ENCODE measurements at places on chromosomes 5 and 9. TPM values are rescaled to one million over a fixed set of nuclear protein-coding genes. Genes with fewer than 3 reads are reported as not detected.

GDNF gene
- total RNA-seq, result 1.9 TPM

CDKN2A gene
- total RNA-seq, result 0.96 TPM

- DNase-seq, result no peak
Observed at GRCh38 chr9:10055886-10056395, 556.9 kb downstream of the PTPRD start.

EQTN gene
- total RNA-seq, result not detected

NIM1K gene
- total RNA-seq, result 1.2 TPM

GOLGA1 gene
- total RNA-seq, result 12.3 TPM

PCDHGA7 gene
- 7.0 TPM for total RNA-seq

DNA sequence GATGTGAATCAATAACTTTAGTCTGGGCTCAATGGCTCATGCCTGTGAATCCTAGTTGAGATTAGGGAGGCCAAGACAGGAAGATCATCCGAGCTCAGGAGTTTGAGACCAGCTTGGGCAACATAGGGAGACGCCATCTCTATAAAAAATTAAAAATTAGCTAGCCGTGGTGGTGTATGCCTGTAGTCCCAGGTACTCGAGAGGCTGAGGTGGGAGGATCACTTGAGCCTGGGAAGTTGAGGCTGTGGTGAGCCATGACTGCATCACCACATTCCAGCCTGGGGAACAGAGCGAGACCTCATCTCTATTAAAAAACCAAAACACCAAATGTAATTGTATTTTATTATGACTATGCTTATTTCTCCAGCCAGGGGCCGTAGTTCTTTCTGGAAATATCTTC lies 69.6 kb upstream of the NR5A1 start:
- DNase-seq, result no peak

- peak; percentile 61 for DNase-seq
Observed at GRCh38 chr5:177098470-177099141, 11.9 kb downstream of the FGFR4 start.

- peak; percentile 48 for DNase-seq
Observed at GRCh38 chr9:89677702-89678395, 73.0 kb downstream of the GADD45G start.

GARIN3 gene
- not detected for total RNA-seq

C8G gene
- total RNA-seq, result not detected

FIBCD1 gene
- 1.9 TPM for total RNA-seq

REEP2 gene
- 1.4 TPM for total RNA-seq

GRCh38 chr5:153400931-153401330 lies 89.5 kb upstream of the GRIA1 start:
- no peak for DNase-seq

MAT2B gene
- total RNA-seq, result 84.7 TPM

DNA sequence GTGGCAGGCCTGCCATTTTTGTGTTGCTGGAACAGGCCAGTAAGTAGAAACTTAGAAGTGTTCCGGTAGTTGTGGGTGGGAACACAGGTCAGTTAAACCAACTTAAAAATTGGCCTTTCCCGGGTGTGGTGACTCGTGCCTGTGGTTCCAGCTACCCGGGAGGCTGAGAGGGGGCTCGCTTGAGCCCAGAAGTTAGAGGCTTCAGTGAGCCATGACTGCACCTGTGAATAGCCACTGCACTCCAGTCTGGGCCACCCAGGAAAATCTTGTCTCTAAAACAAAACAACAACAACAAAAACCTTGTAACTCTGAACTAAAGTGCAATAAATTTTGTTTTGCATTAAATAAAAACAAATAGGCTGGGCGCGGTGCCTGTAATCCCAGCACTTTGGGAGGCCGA lies 1.4 kb upstream of the NHP2 start:
- no peak for DNase-seq

DMRT2 gene
- total RNA-seq, result 1.7 TPM

DNA sequence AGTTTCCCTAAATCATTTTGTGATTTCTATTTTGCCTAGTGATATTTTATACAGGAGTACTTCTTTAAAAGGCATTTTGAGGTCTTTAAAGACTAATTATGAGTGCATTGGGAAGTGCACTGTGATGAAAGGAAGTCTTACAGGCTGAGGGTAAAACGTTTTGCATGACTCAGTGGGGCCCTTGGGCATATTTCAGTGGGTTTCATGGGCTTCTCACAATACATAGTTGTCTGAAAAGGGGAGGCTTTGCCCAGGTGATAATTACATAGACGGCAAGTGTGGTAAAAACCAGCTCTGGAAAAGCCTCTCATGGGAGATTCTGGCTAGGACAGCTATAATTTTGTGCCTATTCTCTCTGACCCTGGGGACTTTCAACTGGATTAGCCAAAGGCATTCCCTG lies 387.2 kb downstream of the ARHGEF28 start:
- no peak for DNase-seq

- DNase-seq, result no peak
Observed at GRCh38 chr5:120655828-120656435, 191.8 kb downstream of the PRR16 start.

DNA sequence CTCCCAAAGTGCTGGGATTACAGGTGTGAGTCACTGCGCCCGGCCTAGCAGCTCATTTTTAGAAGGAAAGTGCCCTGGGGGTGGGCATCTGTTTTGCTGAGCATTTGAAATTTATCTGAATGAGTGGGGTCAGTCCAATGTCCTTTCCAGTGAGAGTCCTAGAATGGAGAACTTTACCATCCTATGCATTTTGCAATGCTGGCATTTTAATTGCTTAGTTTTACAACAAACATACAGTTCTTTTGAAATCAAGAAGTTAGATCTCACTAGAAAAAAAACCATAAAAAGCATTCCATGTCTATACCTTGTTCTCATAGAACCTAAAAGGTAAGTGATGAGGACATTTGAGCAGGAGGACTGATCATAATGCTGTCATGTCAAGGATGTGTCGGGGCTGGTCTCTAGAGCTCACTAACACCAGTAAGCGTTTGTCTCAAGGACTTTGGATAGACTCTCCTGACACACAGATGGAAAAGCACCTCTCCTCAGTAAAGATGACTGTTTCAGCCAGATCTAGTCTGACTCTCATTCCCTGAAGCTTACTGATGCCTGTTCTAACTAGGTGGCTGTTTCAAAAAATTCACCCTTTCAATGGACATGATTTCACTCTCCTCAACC lies 83.9 kb downstream of the DCP2 start:
- DNase-seq, result no peak

- DNase-seq, result no peak
Observed at GRCh38 chr5:67515020-67515689, 318.6 kb upstream of the CD180 start.

- peak; percentile 11 for DNase-seq
Observed at GRCh38 chr5:173435447-173435846, 107.2 kb upstream of the STC2 start.

DNA sequence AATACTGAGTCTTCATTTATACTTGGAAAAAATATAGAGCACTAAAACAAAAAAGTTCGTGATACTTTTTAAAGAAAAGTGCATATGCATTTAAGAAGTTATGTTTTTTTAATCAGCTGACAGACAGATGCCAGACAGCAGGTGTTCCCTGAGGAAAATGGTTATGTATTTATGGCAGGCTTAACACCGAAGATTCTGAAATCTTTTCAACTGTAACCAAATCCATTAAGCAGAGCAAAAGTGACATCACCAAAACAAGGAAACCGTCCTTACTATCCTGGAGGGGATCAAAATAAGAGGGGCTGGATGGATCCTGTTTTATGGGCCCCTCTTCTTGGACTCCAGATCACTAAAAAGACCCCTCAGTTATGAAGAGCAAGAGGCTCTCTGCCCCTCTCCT lies 404.9 kb upstream of the ADAMTS16 start:
- no peak for DNase-seq

DNA sequence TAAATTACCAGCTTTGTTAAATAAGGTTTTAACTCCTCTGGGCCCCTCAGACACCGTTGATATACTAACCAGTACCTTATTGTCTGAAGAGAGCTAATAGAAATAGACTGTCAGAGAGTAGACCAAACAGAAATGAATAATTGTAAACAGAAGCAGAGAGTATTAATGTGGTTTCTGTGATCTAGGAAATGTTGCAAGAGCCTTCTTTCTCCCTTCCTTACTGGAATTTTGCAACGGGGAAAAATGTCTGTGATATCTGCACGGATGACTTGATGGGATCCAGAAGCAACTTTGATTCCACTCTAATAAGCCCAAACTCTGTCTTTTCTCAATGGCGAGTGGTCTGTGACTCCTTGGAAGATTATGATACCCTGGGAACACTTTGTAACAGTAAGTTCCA lies 5.1 kb downstream of the TYRP1 start:
- peak; percentile 96 for DNase-seq

GRCh38 chr9:86308687-86309086 lies 26.3 kb upstream of the ISCA1 start:
- DNase-seq, result no peak

- no peak for DNase-seq
Observed at GRCh38 chr5:126186210-126186609, 237.0 kb upstream of the GRAMD2B start.

SARDH gene
- 7.7 TPM for total RNA-seq

DNA sequence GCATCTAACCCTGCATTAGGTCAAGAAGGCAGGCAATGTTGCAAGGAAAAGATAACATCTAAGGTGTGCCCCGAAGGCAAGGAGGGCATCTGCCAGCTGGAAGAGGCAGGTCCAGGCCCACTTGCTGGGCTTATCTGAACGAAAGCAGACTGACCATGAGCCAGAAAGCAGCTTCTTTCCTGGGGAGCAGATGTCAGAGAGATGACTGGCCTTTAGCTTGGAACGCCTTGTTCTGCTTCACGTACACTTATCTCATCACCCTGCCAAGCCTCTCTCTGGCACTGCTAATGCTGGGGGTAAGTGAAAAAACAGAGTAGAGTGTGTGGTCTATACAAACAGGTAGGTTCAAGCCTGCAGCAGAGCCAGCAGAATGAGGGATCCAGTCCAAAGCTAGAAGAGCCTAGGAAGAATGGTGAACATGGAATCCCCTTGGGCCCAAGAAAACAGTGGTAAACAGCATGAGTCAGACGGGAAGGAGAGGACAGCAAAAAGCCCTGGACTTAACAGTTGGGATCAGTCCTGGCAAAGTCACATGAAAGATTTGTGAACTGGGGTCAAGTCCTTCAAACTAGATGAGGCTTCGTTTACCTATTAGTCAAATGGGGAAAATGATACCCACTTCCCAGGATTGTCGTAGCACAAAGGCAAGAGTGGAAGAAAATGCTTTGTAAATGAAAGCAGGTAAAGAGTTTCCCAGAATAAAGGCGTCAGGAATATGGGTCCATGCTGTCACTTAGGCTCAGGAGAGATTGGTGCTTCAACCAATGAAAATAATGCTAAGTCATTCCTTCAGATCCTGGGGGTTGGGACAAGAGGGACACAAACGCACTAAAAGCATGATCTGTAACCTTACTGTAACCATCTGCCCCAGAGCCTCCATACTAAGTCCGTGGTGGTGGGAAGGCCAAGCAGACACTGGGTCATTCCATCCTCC lies 200.9 kb downstream of the SLIT3 start:
- no peak for DNase-seq

- no peak for DNase-seq
Observed at GRCh38 chr5:131245312-131245711, 18.5 kb upstream of the CDC42SE2 start.

DNA sequence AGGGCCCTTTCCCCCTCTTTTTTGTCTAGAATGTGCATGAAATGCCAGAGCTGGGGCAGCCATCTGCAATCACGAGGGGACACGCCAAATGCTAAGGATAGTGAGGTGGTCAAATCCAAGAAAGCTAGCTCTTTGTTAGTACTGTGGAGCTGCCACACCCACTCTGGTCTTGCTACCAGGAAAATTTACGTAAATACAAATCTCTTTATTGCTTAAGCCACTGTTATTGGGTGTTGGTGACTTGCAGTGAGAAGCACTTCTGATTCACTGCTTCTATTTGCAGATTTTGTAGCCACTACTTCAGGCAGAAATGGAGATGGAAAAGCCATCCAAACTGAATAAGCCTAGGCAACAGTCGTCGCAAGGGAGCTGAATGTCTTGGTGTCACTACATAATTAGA lies 25.6 kb upstream of the SUSD1 start:
- DNase-seq, result no peak

ANKRD18B gene
- total RNA-seq, result 5.3 TPM

AQP3 gene
- 14.2 TPM for total RNA-seq

DNA sequence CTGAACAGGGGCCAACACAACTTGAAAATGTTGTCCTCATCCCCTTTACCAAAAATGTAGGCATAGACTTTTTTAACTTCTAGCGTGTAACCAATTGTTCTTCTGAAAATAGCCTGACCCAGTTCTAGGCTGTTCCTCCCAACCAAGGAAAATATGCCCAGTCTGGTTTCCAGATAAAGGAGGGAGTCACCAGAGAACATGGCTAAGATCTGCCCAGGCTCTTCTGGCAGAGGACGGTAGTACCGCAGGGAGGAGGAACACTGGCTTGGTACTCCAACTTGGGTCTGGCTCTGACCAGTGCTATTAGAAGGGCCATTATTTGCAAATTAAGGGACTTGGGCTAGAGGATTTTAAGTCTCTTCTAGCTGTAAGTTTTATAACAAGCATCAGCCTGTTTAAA lies 63.1 kb downstream of the GRAMD2B start:
- no peak for DNase-seq

MAMDC4 gene
- 4.6 TPM for total RNA-seq

DNA sequence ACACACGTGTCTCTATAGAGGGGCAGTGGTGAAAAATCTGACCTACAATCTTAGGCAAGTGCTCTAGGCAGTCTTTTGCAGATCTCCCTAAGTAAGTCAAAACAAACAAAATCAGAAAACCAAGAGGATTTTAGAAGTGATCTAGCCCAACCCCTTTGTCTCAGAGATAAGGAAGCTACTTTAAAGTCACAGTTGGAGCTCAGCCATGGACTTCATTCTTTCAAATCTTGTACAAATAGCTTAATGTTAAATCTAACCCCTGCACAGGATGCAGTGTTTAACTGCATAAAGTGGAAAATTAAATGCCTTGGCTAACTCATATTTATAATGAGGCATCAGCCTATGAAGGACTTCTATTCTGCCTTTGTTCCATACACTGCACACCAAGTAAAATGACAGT lies 135.1 kb upstream of the RFX3 start:
- DNase-seq, result peak; percentile 30

PTCD2 gene
- 5.1 TPM for total RNA-seq

TRIP13 gene
- 2.9 TPM for total RNA-seq

ANGPTL2 gene
- 14.7 TPM for total RNA-seq

GRCh38 chr5:111946556-111946955 lies 189.6 kb upstream of the NREP start:
- DNase-seq, result no peak

PDE8B gene
- total RNA-seq, result 5.8 TPM

GRCh38 chr5:100903039-100903887 lies at the start of gene ST8SIA4:
Gene ST8SIA4, minus strand, starts transcription at chr5:100903282. Its CDS starts 327 bp downstream, at chr5:100902955.
- peak; percentile 91 for DNase-seq

CER1 gene
- 3.9 TPM for total RNA-seq

SPINK4 gene
- total RNA-seq, result not detected

ZNF658 gene
- 7.0 TPM for total RNA-seq

DNA sequence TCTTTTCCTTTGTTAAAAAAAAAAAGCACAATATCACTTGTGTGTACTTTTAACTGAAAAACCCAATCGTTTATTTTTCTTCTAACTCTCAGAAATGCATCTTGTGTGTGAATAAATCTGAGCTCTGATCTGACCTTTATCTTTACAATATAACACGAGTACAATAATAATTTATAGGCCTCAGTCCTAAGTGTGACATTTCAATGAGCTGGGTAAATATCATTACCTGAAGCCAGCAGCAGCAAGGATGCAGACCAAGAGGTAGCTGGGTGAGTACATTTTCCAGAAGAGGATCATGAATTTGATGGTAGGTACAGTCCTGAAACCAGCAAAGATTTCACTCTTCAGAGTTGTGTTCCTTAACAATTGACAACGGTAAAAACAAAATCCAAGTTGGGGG lies 264.0 kb upstream of the KIF2A start:
- no peak for DNase-seq

- peak; percentile 80 for DNase-seq
Observed at GRCh38 chr5:59810041-59810440, 83.5 kb downstream of the PDE4D start.

FAXDC2 gene
- 32.3 TPM for total RNA-seq

All from umbilical cord (tissue), 2 donors.